ENCODE measurements at places on chromosomes 5 and 9. TPM values are rescaled to one million over a fixed set of nuclear protein-coding genes. Genes with fewer than 3 reads are reported as not detected.

Gene WNT8A
- total RNA-seq: not detected

GRCh38 chr9:93517331-93517730 lies 59.1 kb upstream of the PHF2 start:
- no peak overlapping the region for H3K4me3 ChIP-seq
- H3K36me3 ChIP-seq: peaks cover 3% of the 10 kb centered on the region
- no peaks in the 10 kb centered on the region for H3K27me3 ChIP-seq
- H3K27ac ChIP-seq: no peak overlapping the region
- no peak for DNase-seq

Gene IL4
- total RNA-seq: not detected

- no peaks in the 10 kb centered on the region for H3K27me3 ChIP-seq
- no peaks in the 10 kb centered on the region for H3K4me1 ChIP-seq
- H3K27ac ChIP-seq: no peak overlapping the region
- DNase-seq: no peak
- H3K36me3 ChIP-seq: no peaks in the 10 kb centered on the region
Observed at GRCh38 chr9:20041697-20042081, 252.9 kb upstream of the SLC24A2 start.

Gene POU5F2
- total RNA-seq: 5.2 TPM

- H3K36me3 ChIP-seq: no peaks in the 10 kb centered on the region
- no peak for DNase-seq
- H3K27ac ChIP-seq: peak overlapping the region; percentile 36
- H3K27me3 ChIP-seq: no peaks in the 10 kb centered on the region
- H3K4me1 ChIP-seq: no peaks in the 10 kb centered on the region
Observed at GRCh38 chr5:174626369-174626920, 97.9 kb upstream of the MSX2 start.

DNA sequence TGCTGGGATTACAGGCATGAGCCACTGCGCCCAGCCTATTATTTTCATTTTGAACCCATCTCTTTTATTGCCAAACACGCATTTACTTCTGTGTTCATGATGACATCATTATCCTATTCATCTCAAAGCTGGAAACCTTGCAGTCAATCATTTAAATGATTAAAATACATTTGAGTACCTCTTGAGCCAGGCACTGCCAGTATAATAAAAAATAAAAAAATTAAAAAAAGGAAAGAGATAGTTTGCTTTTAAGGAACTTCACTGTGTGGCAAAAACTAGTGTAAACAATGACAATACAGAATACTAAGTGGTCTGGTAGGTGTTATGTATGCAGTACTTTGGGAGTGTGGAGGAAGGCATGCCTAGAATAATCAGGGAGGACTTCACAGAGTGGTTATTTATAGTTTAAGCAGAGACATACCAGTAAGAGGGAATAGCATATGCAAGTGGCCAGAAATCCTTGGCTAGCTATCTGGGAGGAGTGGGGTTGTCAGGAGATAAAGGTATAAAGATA lies 8.6 kb downstream of the NSD1 start:
- DNase-seq: no peak
- H3K4me1 ChIP-seq: no peaks in the 10 kb centered on the region
- no peak overlapping the region for H3K27ac ChIP-seq
- no peak overlapping the region for H3K4me3 ChIP-seq
- H3K36me3 ChIP-seq: peaks cover 60% of the 10 kb centered on the region
- no peaks in the 10 kb centered on the region for H3K27me3 ChIP-seq

- peak overlapping the region; percentile 43 for H3K27ac ChIP-seq
- peaks cover 27% of the 10 kb centered on the region for H3K36me3 ChIP-seq
- no peaks in the 10 kb centered on the region for H3K27me3 ChIP-seq
- DNase-seq: no peak
Observed at GRCh38 chr9:130858739-130859705, 24.0 kb downstream of the ABL1 start.

Gene S1PR3
- total RNA-seq: 14.7 TPM

DNA sequence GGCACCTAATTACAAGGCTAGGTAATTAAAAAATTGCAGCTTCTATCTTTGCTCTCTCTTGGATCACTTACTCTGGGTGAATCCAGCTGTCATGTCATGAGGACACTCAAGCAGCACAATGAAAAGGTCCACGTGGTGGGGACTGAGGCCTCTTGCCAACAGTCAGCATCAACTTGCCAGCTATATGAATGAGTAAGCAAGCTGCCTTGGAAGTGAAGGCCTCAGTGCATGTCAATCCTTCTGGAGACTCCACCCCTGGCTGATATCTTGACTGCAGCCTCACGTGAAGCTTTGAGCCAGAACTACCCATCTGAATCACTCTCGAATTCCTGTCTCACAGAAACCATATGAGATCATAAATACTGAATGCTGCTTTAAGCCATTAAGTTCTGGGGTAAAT lies 140.5 kb downstream of the SNX18 start:
- no peaks in the 10 kb centered on the region for H3K36me3 ChIP-seq
- no peak overlapping the region for H3K4me3 ChIP-seq
- DNase-seq: no peak
- H3K4me1 ChIP-seq: peaks cover 47% of the 10 kb centered on the region
- H3K27me3 ChIP-seq: no peaks in the 10 kb centered on the region

GRCh38 chr5:36876299-36876964 lies at the start of gene NIPBL:
TSS of gene NIPBL (plus strand) at chr5:36876769. CDS start at chr5:36953697, 76,928 bp downstream.
- peak; percentile 82 for DNase-seq
- peaks cover 33% of the 10 kb centered on the region for H3K4me1 ChIP-seq
- peaks cover 4% of the 10 kb centered on the region for H3K36me3 ChIP-seq
- H3K27ac ChIP-seq: peak within 1 kb of the TSS; percentile 96
- no peaks in the 10 kb centered on the region for H3K27me3 ChIP-seq
- peak within 1 kb of the TSS; percentile 67 for H3K4me3 ChIP-seq

- peaks cover 2% of the 10 kb centered on the region for H3K36me3 ChIP-seq
- no peak overlapping the region for H3K4me3 ChIP-seq
- no peaks in the 10 kb centered on the region for H3K27me3 ChIP-seq
- no peaks in the 10 kb centered on the region for H3K4me1 ChIP-seq
- no peak overlapping the region for H3K27ac ChIP-seq
Observed at GRCh38 chr5:154970759-154971158, 29.9 kb downstream of the MRPL22 start.

Gene EQTN
- not detected for total RNA-seq

DNA sequence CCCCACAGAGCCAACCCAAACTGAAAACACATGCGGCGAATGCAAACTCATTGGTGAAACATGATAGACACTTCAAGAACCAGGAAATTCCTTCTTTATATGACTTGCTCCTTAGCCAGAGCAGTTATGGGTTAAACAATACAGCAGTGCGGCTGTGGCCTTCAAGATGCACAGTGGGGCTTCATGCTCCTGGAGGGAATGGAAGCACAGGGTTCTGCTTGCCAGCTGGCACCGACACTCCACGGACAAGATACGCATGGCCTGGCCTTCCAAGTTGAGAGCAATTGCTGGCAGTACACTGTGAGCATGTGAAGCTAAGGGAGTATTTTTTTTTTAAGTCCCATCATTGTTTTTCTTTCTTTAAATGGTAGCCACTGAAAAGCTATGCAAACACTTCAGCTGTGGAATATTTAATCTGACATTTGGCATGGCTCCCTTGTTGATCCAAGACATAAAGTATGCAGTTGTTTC lies 451.6 kb upstream of the CD180 start:
- H3K27ac ChIP-seq: no peak overlapping the region
- H3K27me3 ChIP-seq: no peaks in the 10 kb centered on the region
- H3K36me3 ChIP-seq: no peaks in the 10 kb centered on the region
- peaks cover 55% of the 10 kb centered on the region for H3K4me1 ChIP-seq
- no peak overlapping the region for H3K4me3 ChIP-seq

- no peak overlapping the region for H3K4me3 ChIP-seq
- H3K27me3 ChIP-seq: no peaks in the 10 kb centered on the region
- peaks cover 17% of the 10 kb centered on the region for H3K4me1 ChIP-seq
- H3K36me3 ChIP-seq: no peaks in the 10 kb centered on the region
Observed at GRCh38 chr5:93596310-93596675, 13.3 kb downstream of the NR2F1 start.

- no peak for DNase-seq
- no peaks in the 10 kb centered on the region for H3K27me3 ChIP-seq
- H3K4me3 ChIP-seq: no peak overlapping the region
- no peak overlapping the region for H3K27ac ChIP-seq
- H3K4me1 ChIP-seq: no peaks in the 10 kb centered on the region
Observed at GRCh38 chr9:111992523-111992922, 95.9 kb downstream of the UGCG start.

DNA sequence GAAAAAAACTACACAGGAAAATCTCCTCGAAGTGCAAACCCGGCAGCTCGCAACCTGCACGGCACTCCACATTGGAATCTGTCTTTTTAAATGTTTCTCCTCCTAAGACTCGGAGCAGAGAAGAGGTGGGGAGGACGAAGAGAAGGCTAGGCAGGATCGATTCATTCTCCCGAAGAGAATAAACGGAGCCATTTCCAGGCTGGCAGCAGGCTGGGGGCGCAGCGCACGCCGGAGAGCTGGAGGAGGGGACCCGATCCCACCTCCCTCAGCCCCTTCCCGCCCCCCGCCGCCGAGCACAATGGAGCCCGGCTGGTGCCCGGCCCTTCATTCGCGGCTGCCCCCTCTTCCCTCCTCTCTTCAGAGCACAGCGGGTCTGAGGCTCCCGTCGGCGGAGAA lies 628 bp downstream of the HOMER1 start:
- no peaks in the 10 kb centered on the region for H3K36me3 ChIP-seq
- H3K27me3 ChIP-seq: no peaks in the 10 kb centered on the region
- H3K27ac ChIP-seq: peak overlapping the region; percentile 97
- H3K4me1 ChIP-seq: peaks cover 29% of the 10 kb centered on the region
- H3K4me3 ChIP-seq: peak overlapping the region; percentile 80

Gene IL9
- not detected for total RNA-seq

- peak; percentile 28 for DNase-seq
- H3K27ac ChIP-seq: peak overlapping the region; percentile 62
Observed at GRCh38 chr5:136058039-136058971, 29.5 kb downstream of the TGFBI start.

Gene TRIM36
- 12.7 TPM for total RNA-seq

Gene PCDHGA9
- 13.1 TPM for total RNA-seq

DNA sequence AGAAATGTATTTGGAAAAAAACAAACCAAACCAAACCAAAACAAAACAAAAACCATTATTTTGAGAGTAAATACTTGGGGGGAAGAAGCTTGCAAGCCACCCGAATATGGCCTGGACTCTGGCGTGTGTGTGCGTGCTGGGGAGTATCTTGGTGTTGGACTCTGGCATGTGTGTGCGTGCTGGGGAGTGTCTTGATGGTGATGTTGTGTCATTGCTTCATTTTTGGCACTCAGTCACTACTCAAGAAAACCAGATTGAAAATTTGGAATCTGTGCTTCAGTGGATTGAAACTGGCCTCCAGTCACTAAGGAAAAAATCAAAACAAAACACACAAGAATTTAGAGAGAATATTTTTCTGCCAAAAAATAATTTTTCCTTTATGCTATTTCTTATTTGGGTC lies 76.1 kb downstream of the ARRDC3 start:
- H3K36me3 ChIP-seq: no peaks in the 10 kb centered on the region
- H3K27ac ChIP-seq: no peak overlapping the region
- H3K27me3 ChIP-seq: no peaks in the 10 kb centered on the region
- peak; percentile 61 for DNase-seq

Gene DNAJC25
- total RNA-seq: 14.3 TPM

Data from tibial nerve (tissue), 4 donors.